ENCODE measurements at places on chromosomes 2 and 18.

DNA sequence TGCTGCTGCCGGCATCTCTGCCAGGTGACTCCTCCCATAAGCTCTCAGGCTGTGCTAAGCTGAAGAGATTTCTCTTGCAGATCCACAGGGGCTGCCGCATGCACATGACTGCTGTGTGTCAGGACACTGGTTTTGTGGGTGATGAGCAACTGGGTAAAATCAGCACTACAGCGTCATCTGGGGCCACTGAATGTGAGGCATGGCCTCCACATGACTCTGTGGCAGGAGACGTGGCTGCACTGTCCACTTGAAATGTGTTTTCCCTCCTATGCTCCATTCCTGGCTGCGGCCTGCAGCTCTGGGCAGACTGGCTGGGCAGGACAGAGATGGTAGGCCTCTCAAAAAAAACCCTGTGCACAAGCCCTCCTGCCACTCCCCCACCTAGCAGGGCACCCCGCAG is 63.6 kb downstream of the MARCO start:
- DNase-seq, result no peak

GRCh38 chr18:74139888-74140287 is 7.7 kb downstream of the FBXO15 start:
- no peak for DNase-seq

DNA sequence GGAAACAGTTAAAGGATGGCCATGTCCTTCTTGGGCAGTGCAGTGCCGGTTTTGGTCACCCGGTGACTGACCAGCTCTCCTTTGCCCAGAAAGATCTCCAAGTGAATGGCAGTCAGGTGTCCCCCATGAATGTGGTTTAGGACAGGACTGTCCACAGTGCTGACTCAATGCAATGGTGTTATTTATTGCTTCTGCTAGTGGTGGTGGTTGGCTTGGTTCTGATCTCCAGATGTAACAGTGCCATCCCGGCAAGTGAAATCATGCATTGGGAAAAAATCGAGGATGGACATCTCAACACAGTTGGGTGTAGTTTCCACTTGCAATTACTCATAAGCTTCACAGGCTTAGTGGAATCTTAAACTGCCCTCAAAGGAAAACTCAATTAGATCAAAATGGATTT is 81.9 kb downstream of the TGOLN2 start:
- DNase-seq, result no peak

DNA sequence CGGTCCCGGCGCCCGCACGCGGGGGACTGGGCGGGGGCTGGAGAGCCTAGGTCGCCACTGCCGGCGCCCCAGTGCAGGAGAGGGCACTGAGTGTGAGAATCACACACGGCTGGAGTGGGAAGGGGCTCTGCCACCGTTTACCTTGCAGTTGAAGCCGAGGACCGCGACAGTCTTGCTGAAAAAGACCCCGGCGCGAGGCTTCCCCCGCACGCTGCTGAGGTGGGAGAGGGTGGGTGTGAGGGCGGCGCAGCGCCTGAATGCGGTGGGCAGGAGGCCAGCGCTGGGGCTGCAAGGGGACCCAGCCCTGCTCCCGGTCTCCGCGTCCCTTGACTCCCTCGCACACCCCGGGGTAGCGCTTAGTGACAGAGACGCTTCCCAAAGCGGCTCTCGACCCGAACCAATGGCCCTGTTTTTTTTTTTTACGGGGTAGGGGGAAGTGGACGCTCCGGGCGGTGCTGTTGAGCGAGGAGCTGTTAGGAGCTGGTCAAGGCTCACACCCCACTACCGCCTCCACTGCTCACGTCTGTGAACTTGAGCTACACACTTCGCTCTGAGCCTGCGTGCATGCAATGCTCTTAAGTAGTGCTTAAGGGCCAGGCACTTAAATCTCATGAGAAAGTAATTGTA is 794 bp downstream of the NOTO start:
- no peak for DNase-seq

- DNase-seq, result no peak
These were observed 2.5 kb downstream of the ARMC9 start for GRCh38 chr2:231200805-231201474.

- DNase-seq, result no peak
These were observed 34.4 kb downstream of the ATP8B1 start for GRCh38 chr18:57768537-57769326.

DNA sequence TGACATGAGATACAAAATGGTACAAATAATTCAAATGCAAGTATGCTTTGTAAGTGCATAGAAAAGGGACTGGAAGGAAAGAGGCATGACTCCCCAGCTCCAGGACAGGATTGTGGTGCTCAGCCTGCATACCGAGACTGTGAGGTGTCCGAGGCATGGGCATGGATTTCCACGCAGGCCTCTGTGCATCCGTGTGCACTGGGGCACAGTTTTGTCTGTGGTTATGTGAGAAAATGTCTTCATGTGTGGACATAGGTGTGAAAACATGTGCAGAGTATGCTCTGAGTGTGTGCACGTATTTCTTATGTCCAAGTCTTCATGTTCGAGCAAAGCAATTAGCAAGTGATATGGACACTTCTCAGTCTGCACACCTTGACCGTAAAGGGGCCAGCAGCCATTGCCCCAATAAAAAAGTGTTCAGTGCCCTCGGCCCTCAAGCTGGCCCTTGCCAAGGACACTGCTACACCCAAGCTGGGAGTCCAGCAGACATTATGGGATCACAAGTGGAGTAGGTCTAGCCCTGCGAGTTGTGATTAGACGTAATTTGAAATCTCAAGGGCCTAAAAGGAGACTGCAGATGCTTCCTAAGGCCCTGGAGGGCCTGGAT is 120.7 kb downstream of the CYP26B1 start:
- DNase-seq, result no peak

DNA sequence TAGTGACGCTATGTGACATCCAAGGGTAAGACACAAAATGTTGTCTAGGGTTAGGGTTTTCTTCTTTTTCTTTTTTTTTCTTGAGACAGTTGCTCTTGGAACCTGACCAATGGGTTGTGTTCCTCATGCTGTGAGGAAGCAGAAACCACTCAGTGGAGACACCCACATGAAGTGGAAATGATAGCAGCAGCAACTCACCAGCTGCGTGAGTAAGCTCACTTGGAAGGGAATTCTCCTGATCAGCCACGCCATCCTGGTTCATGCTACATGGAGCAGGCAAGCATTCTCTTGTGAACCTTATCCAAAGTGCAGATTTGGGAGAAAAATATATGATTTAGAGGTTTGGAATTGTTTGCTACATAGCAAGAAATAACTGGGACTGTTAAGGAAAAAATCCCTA is 863.7 kb downstream of the EPHA4 start:
- no peak for DNase-seq

DNA sequence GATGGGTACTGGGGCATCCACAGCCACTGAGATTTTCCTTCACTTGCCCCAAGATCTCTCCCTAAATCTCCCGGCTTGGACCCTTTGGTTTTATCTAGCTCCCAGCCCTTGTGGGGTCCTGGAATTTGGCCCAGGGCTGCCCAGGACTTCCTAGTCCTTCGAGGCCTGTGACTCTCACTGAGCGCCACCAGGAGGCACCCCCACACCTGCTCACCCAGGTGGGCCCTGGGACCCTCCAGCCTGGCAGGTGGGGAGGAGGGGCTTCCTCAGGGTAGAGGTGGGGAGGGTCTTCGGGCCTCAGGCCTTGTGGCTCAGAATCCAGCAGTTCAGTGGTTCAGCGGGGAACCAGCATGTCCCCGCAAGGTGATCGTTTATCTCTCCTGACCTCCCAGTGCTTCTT is 11.9 kb upstream of the PRSS56 start:
- DNase-seq, result no peak

- DNase-seq, result no peak
These were observed 31.1 kb upstream of the EPAS1 start for GRCh38 chr2:46266134-46266533.

All from left hindlimb (tissue), 1 donor.